ENCODE measurements at places on chromosomes 1 and 21.

GRCh38 chr1:220189750-220190347 is 82.4 kb downstream of the RAB3GAP2 start:
- DNase-seq, result no peak

DNA sequence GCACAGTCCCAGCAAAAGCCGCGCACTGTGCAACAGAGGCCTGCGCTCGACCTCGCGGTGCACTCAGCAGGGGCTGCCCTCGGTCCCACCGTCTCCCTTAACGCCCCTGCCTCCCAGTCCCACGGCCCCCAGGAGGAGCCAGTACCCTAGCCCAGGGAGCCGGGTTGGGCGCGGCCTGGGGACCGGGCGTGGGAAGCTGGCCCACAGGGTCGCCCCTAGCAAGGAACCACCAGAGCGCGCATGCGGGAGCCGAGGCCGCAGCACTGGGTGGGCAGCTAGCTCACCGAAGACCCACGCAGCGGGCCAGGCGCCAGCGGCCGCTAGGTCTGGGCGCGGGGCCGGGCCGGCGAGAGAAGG is 21.6 kb upstream of the ZNF678 start:
- DNase-seq, result no peak

- no peak for DNase-seq
These were observed 20.8 kb downstream of the PPFIA4 start for GRCh38 chr1:203046984-203047630.

- no peak for DNase-seq
These were observed 39.9 kb upstream of the RIPK4 start for GRCh38 chr21:41806773-41807172.

- no peak for DNase-seq
These were observed 63.1 kb upstream of the MUTYH start for GRCh38 chr1:45403298-45403697.

- no peak for DNase-seq
These were observed 8.0 kb upstream of the B4GALT3 start for GRCh38 chr1:161185282-161185682.

- no peak for DNase-seq
These were observed 3.0 kb downstream of the CDC42 start for GRCh38 chr1:22055463-22055862.

GRCh38 chr1:15345705-15346345 is 63.9 kb upstream of the EFHD2 start:
- DNase-seq, result no peak

GRCh38 chr21:44360159-44360558 is 6.7 kb downstream of the TRPM2 start:
- DNase-seq, result no peak

DNA sequence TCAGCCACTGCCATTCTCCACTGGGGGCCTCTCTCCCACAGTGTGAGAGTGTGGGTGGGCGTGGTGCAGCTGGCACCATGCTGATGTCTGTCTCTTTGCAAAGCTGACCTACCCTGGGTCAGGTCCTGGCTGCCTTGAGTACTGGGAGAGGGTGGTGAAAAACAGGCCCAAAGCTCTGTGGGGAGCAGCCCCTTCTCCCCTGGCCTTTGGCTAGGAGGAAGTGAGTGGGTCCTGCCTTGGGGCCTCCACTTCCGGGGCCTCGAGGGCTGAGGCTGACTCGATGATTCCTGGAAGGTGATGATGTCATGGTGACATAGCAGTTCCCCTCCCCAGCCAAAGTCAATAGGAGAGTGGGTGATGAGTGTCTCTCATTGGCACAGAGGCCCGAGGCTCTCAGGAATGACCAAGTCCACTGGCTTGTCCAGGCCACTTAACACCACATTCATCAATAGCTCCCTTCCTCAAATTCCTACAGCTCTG is 53.0 kb downstream of the IER5 start:
- no peak for DNase-seq

- no peak for DNase-seq
These were observed 20.0 kb upstream of the LAMC1 start for GRCh38 chr1:183003203-183003602.

GRCh38 chr1:195915826-195916225 is 692.4 kb downstream of the KCNT2 start:
- no peak for DNase-seq

- no peak for DNase-seq
These were observed 186.9 kb upstream of the ADGRL4 start for GRCh38 chr1:79193211-79194079.

- no peak for DNase-seq
These were observed 39.2 kb downstream of the EIF2B3 start for GRCh38 chr1:44947063-44947773.

DNA sequence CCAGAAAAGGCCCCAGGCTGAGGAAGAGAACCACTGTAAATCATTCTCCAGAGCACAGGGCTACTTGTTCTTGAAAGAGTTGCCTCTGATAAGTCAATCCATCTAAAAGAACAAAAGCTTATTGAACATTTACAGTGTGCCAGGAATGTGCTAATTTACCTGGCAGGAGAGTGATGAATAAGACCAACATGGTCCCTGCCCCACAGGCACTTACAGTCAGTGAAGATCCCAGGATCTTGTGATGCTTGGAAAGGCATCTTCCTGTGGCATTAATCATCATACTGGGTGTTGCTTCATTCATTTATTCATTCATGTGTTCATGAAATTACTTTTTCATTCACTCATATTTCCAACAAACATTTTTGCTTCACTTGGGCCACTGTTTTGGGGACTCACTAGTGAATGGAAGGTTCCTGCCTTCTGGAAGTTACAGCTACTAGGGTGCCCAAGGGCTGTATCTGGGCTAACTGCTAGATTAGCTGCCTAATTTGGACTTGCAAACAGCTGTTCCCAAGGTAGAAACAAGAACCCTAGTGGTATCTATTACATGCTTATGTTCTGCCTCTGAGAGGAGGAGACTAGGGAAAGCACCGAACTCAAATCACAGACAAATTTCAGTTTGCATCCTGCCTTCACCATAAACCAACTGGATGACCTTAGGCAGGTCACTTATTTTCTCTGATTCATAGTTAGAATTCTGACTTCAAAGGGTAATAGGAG is 133.5 kb downstream of the CLIC6 start:
- no peak for DNase-seq

DNA sequence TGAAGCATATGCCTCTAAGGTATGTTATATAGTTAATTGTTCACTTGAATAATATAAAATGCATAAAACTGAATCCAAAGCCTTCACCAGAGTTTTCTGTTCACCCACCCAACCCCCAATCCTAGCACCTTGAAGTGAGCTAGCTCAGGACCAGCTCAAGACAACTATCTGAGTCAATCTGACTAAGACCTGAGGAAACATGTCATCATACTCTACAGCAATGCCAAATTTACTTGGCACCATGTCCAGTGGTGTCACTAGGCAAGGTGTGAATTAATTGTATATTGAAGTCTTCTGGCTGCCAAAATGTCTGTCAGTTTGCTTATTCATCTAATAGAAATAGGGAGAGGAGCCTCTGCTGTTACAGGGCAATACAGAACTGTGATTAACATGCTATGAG is 3.8 kb downstream of the DNASE2B start:
- no peak for DNase-seq

DNA sequence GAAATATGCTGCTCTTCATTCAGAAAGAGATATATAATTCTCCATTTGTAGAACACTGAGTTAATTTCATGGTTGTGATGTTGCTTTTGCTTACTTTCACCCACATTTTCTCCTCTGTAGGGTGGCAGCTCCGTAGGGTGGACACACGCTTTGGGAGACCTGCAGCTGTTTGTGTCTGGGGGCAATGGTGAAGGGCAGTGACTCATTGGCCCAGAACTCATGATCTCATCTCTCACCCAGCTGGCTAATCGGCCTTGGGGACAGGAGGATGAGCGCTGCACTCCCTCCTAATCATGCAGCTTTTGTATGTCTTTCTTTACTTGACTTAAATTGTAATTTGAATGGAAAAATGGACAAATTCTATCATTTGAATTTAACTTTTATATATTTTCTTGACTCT is 9.6 kb downstream of the DISC1 start:
- no peak for DNase-seq

GRCh38 chr21:25400427-25400826 is 206.9 kb downstream of the MRPL39 start:
- DNase-seq, result no peak

DNA sequence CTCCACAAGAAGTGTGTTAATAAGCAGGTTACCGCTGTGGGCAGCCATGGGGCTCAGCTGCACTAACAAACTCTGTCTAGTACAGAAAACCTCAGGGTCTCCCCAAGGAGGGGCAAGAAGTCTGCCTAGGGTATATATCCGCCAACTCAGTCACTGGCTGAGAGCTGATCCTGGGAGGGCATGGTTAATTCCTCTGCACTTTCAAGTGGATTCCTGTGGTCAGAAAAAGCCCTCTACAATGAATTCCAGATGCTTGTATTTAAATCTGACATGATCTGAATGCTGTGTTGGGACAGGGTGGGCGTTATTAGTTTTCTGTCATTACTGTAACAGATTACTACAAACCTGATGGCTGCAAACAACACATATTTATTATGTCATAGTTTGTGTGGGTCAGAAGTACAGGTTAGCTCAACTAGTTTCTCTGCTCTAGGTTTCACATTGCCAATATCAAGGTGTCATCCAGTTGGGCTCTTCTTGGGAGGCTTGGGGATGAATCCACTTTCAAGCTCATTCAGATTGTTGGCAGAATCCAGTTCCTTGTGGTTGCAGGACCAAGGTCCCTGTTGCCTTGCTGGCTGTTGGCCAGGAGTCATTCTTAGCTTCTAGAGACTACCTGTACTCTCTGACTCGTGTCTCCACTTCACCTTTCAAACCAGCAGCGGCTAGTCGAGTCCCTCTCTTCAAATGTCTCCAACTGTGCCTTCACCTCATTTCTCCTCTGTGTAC is 8.0 kb upstream of the SELE start:
- DNase-seq, result no peak

DNA sequence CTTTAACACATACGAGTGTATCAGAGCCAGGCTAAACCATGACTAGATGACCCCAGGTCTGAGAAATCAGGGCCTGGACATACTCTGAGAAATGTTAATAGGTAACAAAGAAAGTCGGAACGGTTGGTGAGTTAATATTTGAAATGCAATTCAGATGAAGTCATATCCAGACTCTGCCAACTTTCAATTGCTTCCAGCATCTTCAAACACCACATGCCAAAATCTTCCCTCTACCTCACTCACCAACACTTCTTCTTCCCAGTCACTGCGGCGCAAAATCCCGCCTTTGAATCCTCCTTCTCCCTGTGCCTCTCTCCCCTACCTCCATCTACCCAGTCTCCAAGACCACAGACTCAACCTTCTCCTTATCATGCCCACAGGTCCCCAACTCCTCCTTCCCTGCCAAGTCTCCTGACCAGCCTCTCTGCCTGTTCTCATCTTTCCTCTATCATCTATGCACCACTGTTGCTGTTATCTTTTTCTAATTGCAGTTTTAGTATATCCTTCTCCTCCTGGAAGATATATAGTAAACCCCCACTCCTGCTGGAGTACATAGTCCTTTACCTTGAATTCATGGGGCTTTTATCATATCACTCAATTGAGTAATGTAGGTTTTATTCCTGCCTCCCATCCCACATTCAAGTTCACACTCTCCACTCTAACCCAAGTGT is 41.3 kb downstream of the ZBTB18 start:
- DNase-seq, result no peak

DNA sequence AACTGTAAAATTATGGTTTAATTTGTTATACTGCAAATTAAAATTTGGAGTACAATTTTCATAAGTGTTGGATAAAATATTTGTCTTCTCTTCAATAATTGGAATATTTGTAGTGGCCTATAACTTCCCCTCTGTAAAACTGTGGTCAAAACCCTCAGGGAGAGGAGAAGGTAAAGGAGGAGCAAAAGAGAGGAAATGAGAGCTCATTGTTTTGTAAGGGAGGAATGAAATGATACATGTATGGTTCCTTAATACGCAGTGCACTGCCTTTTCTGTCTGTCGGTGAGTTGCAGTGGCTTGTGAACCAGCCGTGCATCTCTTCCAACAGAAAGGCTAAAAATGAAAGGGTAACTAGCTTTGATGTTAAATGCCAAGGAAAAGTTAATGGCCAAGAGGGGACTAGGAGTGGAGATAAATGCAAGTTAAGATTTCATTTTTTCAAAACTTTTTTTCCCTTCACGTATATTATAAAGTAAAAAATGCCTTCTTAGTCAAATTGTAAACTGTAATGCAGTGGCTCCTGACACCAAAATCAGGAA is 26.4 kb downstream of the LRRC8D start:
- no peak for DNase-seq

- DNase-seq, result no peak
These were observed 7.3 kb downstream of the GLMN start for GRCh38 chr1:92291372-92291999.

DNA sequence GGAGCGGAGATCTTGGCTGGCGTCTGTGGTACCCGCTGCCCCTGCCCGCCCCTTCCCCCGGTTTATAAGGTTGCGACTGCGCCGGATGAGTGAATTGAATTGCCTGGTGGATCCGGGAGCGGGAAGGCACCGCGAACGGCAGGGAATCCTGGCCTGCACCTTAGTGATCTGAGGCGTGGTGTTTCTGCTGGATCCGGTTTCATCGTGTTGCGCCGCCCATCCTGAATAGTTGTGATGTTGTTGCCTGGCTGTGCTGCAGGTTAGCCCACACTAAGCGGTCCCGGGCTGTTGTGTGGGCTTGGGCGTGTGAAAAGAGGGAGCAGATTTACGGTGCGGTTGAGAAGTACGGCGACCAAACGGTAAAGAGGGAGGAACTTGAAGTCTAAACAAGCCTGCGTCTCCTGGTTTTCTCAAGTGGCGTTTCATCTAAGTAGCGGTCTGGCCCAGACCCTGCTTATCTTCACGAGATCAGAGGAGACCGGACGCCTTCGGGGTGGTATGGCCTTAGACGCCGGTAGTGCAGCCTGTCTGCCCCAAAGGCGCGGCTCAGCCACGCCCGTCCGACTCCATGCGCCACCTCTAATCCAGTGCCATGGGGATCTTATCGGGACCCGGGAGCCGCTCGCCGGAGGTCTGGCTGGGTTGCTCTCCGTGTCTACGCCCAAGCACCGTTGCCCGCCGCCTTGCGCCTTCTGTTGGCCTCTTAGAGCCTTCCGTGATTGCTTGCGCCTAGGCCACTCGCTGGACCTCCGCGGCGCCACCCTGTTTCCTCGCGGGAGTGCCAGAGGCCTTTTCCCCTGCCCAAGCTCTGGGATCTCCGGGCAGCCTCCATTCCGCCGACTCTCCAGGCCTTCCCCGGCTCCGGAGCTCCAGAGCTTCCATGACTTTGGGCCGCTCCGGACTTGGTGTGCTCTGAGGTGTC is 87.5 kb upstream of the RHOU start:
- no peak for DNase-seq
